Uterus (tissue), 4 donors: ENCODE measurements at places on chromosomes 16 and 17. TPM values are rescaled to one million over a fixed set of nuclear protein-coding genes. Genes with fewer than 3 reads are reported as not detected.

KIAA0513 gene
- 4.7 TPM for total RNA-seq

LRRC46 gene
- 0.14 TPM for total RNA-seq

CDH13 gene
- 99.4 TPM for total RNA-seq

ITGA2B gene
- total RNA-seq: not detected

SLFN11 gene
- total RNA-seq: 24.6 TPM

- no peaks in the 10 kb centered on the region for H3K27me3 ChIP-seq
- no peak overlapping the region for H3K4me3 ChIP-seq
- no peaks in the 10 kb centered on the region for H3K36me3 ChIP-seq
Measured at GRCh38 chr16:23998771-23999170, 163.0 kb downstream of the PRKCB start.

- H3K27ac ChIP-seq: no peak overlapping the region
- no peaks in the 10 kb centered on the region for H3K27me3 ChIP-seq
- DNase-seq: no peak
- no peak overlapping the region for H3K4me3 ChIP-seq
Measured at GRCh38 chr17:82222816-82223215, 6.0 kb upstream of the SLC16A3 start.
